IPS DF 6.9 (cell line): ENCODE measurements at places on chromosomes 4 and X.

DNA sequence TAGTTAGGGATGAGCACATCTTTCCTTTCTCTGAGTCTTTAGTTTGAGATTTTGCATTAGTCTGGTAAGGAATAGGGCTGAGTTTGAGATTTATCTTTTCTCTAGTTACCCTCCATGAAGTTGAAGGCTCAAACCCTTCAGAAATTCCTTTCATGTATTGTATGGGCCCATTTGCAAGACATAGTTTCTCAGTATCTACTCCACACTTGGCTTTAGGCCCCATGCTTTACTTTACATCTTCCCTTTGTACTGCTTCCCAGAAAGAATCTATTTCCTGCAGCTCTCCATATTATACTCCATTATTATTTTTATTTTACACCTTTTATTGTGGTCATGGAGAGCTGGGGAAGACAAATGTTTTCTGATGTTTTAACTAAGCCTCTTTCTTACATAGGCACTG, 1038.2 kb downstream of the TECRL start:
- no peak overlapping the region for H3K4me3 ChIP-seq
- no peaks in the 10 kb centered on the region for H3K27me3 ChIP-seq
- H3K4me1 ChIP-seq = no peaks in the 10 kb centered on the region
- H3K27ac ChIP-seq = no peak overlapping the region

GRCh38 chr4:161256716-161257115, 907.1 kb downstream of the FSTL5 start:
- no peak overlapping the region for H3K4me3 ChIP-seq
- no peak for DNase-seq

- no peaks in the 10 kb centered on the region for H3K36me3 ChIP-seq
- no peak overlapping the region for H3K27ac ChIP-seq
- no peaks in the 10 kb centered on the region for H3K27me3 ChIP-seq
- H3K4me3 ChIP-seq = no peak overlapping the region
- H3K4me1 ChIP-seq = no peaks in the 10 kb centered on the region; the same call in 1 of the 2 replicates
Observed at GRCh38 chr4:168380290-168380689, 61.7 kb upstream of the DDX60 start.

GRCh38 chr4:101191302-101192098, 155.8 kb downstream of the PPP3CA start:
- H3K4me3 ChIP-seq = no peak overlapping the region
- H3K27me3 ChIP-seq = no peaks in the 10 kb centered on the region
- no peak for DNase-seq
- H3K27ac ChIP-seq = no peak overlapping the region
- H3K36me3 ChIP-seq = no peaks in the 10 kb centered on the region
- peaks cover 2% of the 10 kb centered on the region; the same call in 1 of the 2 replicates for H3K4me1 ChIP-seq

GRCh38 chr4:65007841-65008439, 598.7 kb upstream of the TECRL start:
- no peak overlapping the region for H3K27ac ChIP-seq
- H3K36me3 ChIP-seq = no peaks in the 10 kb centered on the region
- H3K4me1 ChIP-seq = no peaks in the 10 kb centered on the region
- H3K4me3 ChIP-seq = no peak overlapping the region
- H3K27me3 ChIP-seq = no peaks in the 10 kb centered on the region

DNA sequence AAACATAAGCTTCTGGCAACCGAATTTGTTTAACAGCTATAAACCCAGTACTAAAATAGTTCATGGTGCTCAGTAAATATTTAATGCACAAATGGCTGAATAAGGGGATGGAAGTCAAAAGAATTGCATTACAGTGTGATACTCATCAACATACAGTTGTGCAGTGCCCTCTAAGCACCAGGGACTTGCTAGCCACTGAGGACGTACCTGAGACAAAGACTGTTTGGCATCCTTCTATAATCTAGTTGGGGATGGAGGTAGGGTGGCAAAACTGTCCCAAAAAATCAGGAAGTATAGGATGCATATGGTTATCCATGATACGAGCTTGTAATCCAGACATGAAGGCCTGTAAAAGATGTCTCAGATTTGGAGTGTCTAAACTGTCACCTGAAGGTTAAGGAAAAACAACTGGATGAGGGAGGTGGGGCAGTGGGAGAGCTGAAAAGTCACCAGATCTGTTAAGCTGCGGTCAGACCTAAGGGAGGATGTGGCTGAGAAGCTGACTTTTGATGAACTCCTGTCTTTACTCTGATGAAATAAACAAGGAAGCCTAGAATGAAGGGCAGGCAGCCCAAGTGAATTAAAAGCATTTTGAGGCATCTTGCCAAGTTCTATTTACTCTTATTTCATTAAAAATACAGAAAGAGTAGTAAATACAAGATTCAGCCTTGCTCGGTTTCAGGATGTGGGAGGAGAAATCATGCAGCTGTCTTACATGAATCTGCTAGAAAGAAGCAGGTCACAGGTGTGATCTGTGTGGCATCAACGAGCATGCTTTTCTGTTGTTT, 12.0 kb upstream of the CD38 start:
- no peaks in the 10 kb centered on the region for H3K36me3 ChIP-seq
- H3K27me3 ChIP-seq = no peaks in the 10 kb centered on the region
- H3K4me3 ChIP-seq = no peak overlapping the region
- H3K4me1 ChIP-seq = no peaks in the 10 kb centered on the region
- DNase-seq = no peak
- no peak overlapping the region for H3K27ac ChIP-seq

DNA sequence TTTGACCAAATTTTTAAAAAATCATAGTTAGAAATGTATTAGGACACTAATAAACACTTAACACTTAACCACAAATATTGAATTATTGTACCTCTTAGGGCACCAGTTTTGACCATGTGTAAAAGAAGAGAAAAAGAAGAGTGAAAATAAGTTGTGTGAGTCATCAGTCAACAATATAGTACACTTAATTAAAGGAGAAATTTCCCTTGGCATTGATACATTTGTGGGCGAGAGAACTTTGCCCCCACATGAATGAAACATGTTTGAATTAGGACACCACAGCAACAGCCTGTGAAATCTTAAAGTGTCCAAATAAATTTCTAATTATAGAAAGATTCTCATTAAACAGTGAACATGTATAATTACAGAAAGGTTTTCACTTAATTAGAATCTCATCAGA, 1292.8 kb upstream of the TENM3 start:
- no peaks in the 10 kb centered on the region for H3K27me3 ChIP-seq
- no peaks in the 10 kb centered on the region for H3K36me3 ChIP-seq
- no peak overlapping the region for H3K27ac ChIP-seq
- DNase-seq = no peak
- H3K4me1 ChIP-seq = no peaks in the 10 kb centered on the region
- H3K4me3 ChIP-seq = no peak overlapping the region

GRCh38 chr4:102256321-102256720, 89.0 kb downstream of the SLC39A8 start:
- no peaks in the 10 kb centered on the region for H3K27me3 ChIP-seq
- no peak overlapping the region for H3K4me3 ChIP-seq
- no peaks in the 10 kb centered on the region for H3K36me3 ChIP-seq
- peaks cover 1% of the 10 kb centered on the region; the same call in 1 of the 2 replicates for H3K4me1 ChIP-seq

DNA sequence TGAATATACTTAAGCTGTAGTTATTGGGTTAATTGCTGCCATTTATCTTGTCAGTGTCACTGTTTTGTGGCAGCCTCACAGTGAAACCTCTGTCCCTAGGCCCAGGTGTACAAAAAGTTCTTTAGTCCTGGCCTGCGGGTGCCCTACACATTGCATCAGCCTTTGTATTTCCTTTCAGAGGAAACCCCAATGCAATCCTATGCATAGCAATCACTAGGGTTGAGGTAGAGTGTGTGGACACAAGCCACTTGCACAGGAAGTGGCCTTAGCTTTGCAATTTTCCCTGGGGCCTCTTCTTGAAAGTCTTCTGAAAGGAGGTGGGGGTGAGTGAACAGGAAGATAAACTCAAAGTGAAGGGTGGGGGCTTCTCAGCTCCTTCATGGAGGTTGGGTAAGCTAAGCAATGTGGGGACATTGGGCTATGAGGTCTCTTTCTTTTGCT, 27.8 kb downstream of the VSIG4 start:
- no peak overlapping the region for H3K27ac ChIP-seq
- H3K4me3 ChIP-seq = no peak overlapping the region
- H3K4me1 ChIP-seq = no peaks in the 10 kb centered on the region
- DNase-seq = no peak
- H3K36me3 ChIP-seq = no peaks in the 10 kb centered on the region

GRCh38 chr4:93409035-93409434, 419.5 kb upstream of the ATOH1 start:
- H3K27me3 ChIP-seq = no peaks in the 10 kb centered on the region
- no peak overlapping the region for H3K4me3 ChIP-seq
- H3K27ac ChIP-seq = no peak overlapping the region
- H3K4me1 ChIP-seq = no peaks in the 10 kb centered on the region
- peak; percentile 45 for DNase-seq
- H3K36me3 ChIP-seq = no peaks in the 10 kb centered on the region

DNA sequence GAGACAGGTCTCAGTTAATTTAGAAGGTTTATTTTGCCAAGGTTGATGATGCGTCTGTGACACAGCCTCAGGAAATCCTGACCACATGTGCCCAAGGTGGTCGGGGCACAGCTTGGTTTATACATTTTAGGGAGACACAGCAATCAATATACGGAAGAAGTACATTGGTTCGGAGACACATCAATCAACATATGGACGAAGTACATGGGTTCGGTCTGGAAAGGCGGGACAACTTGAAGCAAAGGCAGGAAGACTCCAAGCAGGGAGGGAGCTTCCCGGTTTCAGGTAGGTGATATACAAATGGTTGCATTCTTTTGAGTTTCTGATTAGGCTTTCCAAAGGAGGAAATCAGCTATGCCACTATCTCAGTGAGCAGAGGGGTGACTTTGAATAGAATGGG, 225.2 kb upstream of the ZFP42 start:
- H3K36me3 ChIP-seq = no peaks in the 10 kb centered on the region
- H3K4me1 ChIP-seq = no peaks in the 10 kb centered on the region
- no peaks in the 10 kb centered on the region for H3K27me3 ChIP-seq
- DNase-seq = peak; percentile 48
- H3K27ac ChIP-seq = no peak overlapping the region
- no peak overlapping the region for H3K4me3 ChIP-seq

DNA sequence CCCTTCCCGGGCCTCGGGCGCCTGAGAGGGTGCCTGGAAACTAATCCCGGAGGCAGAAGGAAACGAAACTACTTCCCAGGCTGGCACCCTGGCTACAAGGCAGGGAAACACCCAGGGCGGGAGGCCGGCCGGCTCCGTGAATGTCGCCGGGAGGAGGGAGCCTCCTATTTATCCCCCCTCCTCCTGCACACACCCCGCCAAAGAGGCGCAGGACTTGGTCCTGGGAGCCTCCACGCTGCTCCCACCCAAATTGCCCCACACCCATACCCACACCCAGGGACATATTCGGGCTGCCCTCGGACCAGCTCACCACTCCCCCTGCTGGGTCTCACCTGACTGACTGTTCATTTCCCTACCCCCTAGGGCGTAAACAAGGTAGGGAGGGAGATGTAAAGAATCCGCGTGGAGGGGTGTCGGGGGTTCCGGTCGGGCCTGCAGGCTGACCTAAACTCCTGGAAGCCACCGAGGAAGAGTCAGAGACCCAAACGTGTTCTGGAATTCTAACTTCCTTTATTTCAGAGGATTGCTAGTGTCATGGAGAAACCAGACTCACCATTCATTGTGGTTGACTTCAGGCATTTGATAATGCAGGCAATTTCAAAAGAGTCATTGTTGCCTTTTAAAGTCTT, at the start of gene BTC:
Gene BTC, minus strand, starts transcription at position 142 of the 629 bp plus-strand sequence. CDS start 198 bp downstream, outside the sequence.
- H3K4me1 ChIP-seq = no peaks in the 10 kb centered on the region
- no peak for DNase-seq
- no peaks in the 10 kb centered on the region for H3K36me3 ChIP-seq
- H3K4me3 ChIP-seq = peak within 1 kb of the TSS; percentile 50; the same call in 1 of the 2 replicates

- no peak overlapping the region for H3K4me3 ChIP-seq
- no peaks in the 10 kb centered on the region for H3K36me3 ChIP-seq
- H3K27ac ChIP-seq = no peak overlapping the region
- no peaks in the 10 kb centered on the region for H3K4me1 ChIP-seq
- DNase-seq = no peak
- no peaks in the 10 kb centered on the region for H3K27me3 ChIP-seq
Observed at GRCh38 chr4:87166296-87166854, 54.0 kb downstream of the KLHL8 start.

DNA sequence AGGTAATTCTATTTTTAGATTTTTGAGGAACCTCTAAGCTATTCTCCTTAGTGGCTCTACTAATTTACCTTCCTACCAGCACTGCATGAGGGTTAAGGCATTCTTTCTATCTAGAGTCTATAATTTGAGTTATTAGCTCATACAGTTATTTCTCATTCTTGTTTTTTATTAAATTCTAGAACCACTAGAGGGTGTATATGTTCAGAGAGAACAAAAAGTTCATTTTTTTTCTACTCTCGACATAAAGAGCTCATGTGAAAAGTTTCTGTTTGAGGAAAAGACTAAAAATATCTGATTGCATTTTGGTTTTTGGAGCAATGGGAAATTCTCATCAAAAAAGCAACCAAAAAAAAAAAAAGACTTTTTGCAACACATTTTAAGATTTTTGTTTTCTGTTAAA, 57.0 kb upstream of the LRAT start:
- no peak overlapping the region for H3K27ac ChIP-seq
- H3K4me3 ChIP-seq = no peak overlapping the region
- no peaks in the 10 kb centered on the region for H3K4me1 ChIP-seq
- H3K27me3 ChIP-seq = no peaks in the 10 kb centered on the region
- no peaks in the 10 kb centered on the region for H3K36me3 ChIP-seq

DNA sequence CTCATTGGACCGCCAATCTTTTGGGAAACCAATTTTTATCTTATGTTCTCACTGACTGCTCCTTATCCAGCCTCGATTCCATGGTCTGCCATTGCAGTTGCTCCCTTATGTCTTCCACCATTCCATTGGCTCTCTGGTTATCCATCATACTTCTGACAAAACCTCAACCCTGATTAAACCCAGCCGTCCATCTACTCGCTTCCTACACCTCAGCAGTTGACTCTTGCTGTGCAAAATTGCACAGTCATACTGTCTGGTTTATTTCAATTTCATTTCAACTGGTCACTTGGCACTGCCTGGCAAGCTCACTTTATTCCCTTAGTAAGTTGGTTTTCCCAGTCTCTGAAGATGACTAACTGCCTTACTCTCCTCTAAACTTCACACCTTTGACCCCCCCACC, 26.2 kb downstream of the ARL9 start:
- peaks cover 22% of the 10 kb centered on the region for H3K27me3 ChIP-seq
- no peak for DNase-seq
- H3K4me3 ChIP-seq = no peak overlapping the region
- 0 out of 2 replicates have a peak, but pooled peaks cover 2% of the 10 kb centered on the region for H3K4me1 ChIP-seq

DNA sequence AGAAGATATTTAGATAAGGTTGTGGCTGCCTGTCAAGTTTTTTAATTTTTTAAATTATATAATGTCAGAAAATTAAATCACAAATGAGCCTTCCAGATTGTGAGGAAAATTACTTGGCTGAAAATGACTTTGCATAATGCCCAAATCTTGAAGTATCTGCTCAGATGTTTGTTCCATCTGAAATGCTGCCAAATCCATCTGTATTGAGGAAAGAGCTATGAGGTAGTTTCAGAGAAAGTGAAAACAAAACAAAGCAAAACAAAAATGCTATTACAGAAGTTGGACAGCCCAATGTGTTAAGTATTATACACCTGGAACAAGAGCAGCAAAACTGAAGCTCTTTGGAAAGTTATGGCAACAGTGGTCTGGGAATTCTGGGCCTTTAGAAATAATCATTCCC, 23.3 kb upstream of the GUCY1B1 start:
- no peaks in the 10 kb centered on the region for H3K4me1 ChIP-seq
- no peaks in the 10 kb centered on the region for H3K27me3 ChIP-seq
- DNase-seq = no peak
